HFF-Myc (cell line): ENCODE measurements at places on chromosomes 2 and 18.

DNA sequence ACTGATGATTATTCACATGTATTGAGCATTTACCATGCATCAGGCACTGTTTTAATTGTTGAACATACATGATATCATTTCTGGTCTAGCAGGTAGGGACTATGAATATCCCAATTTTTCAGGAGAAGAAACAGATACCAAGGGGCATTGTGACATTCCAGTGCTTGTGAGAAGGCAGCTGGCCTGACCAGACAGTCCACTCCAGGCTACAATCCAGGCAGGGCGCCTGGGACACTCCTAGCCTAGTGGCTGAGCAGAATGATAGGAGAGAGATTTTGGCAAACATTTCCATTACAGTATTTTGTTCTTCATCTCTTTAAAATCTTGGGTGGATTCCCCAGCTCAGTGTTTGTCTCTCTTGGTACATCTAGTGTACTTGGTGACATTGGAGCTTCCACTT is 24.9 kb downstream of the ZNF892 start:
- no peak for DNase-seq

GRCh38 chr2:158130832-158131473 is 29.3 kb downstream of the UPP2 start:
- DNase-seq = no peak

GRCh38 chr2:234969306-234970098 is 17.7 kb downstream of the SH3BP4 start:
- no peak for DNase-seq

DNA sequence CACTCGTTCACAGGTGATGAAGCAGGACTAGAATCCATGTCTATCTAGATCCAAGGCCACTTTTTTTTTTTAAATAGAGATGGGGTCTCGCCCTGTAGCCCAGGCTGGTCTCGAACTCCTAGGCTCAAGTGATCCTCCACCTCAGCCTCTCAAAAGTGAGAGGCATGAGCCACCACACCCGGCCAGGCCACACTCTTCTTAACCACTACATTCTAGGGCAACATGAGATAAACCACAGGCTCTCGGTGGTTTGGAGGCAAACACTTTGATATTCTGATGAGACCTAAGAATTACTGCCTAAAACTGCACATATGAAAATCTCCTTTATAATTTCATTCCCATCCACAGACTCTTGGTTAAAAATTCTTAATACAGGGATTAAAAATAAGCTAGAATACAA is 51.8 kb downstream of the USP34 start:
- DNase-seq = no peak

- no peak for DNase-seq
Measured at GRCh38 chr2:178277741-178278197, 83.5 kb downstream of the OSBPL6 start.

DNA sequence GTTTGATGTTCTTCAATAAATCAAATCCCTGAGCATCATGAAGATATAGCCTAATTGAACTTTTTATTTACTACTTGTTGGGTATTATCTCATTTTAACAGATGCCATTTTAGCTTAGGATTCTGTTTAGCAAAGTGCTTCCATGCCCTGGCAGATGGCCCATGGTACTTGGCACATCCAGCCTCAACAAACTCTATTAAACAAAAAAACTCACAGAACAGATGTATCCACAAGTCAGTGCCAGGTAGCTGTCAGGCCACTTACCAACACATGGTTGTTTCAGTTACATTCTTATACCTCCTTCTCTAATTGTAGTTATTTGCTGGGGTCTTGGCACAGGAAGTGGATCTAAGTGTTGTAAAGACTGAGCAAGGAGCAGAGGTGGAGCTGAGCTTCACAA is 29.6 kb downstream of the GAD1 start:
- no peak for DNase-seq

DNA sequence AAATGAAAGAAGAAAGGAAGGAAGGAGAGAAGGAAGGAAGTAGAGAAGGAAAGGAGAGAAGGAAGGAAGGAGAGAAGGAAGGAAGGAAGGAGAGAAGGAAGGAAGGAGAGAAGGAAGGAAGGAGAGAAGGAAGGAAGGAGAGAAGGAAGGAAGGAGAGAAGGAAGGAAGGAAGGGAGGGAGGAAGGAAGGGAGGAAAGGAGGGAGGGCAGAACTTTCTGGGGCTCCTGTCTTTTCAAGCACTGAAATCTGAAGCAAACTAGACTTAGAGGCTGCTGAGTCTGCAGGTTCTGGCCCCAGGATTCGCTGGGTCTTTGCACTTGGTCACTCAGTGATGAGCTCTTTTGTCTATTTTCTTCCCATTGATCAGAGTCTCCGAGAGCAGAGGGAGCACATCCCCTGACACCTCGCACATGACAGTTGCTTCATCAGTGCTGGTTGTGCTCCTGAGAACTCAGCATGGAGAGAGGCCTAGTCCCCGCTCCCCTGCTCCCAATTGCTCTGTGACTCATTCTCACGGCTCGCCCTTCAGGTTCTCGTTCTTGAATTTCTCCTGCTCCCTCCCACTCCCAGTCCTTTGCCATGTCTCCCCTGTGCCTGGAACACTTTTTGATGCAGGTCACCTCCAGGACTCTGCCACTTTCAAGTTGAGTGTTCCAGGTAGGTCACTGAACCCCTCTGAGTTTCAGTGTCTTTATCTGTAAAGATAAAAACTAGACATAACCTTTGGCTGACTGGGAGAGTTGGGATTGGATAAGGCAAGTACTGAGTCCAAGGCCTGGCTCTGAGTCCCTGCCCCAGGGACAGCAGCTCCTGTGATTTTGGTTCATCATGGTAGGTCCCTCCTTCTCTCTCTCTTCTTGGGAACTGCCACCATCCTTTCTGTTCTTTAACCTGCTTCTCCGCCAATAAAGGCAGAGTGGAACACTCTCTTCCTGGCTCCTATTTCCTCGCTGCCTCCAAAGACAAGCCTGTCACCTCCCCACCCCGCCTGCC is 55.2 kb downstream of the TNP1 start:
- DNase-seq = no peak

DNA sequence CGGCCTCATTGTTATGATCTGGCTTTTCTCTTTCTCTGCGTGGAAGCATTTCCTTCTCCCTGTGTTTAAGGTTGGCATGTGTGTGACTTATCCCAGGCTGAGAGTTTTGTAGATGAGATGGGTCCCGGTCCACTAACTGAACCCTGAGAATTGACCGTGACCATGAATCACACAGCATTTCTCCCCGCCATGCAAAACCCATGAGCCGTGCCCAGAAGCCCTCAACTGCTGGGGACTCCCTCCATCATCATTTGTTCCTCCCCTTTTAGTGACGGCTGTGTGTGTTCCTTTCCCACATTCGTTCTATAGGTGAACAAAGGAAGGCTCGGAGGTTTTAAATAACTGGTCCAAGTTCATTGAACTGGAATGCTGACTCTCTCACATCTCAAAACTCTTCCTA is 30.1 kb upstream of the TXNDC2 start:
- DNase-seq = no peak

- no peak for DNase-seq
Measured at GRCh38 chr18:51610481-51610880, 413.0 kb upstream of the MEX3C start.

GRCh38 chr2:16303761-16304160 is 361.9 kb downstream of the CYRIA start:
- DNase-seq = no peak

DNA sequence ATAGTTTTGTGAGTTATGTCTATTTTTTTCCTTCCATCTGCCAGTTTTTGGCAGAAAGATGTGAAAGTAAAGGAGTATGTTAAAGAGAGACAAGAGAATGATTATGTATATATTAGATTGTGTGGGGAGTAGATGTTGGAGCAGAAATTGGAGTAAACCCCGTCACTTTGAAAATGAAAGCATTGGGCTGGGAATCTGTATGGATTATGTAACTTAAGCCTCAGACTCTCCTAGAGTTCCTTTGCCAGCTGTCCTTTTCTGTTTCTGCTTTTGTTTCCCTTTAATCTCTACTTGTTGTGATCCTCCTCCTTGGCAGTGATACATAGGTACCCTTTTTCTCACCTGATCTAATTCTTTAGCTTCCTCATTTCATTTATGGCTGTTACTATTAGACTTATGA is 19.2 kb downstream of the CCDC138 start:
- DNase-seq = no peak

GRCh38 chr2:206642075-206643025 is at the start of gene FAM237A:
FAM237A (plus strand) TSS chr2:206642487; CDS start chr2:206644237, 1,750 bp downstream.
- DNase-seq = peak; percentile 59

DNA sequence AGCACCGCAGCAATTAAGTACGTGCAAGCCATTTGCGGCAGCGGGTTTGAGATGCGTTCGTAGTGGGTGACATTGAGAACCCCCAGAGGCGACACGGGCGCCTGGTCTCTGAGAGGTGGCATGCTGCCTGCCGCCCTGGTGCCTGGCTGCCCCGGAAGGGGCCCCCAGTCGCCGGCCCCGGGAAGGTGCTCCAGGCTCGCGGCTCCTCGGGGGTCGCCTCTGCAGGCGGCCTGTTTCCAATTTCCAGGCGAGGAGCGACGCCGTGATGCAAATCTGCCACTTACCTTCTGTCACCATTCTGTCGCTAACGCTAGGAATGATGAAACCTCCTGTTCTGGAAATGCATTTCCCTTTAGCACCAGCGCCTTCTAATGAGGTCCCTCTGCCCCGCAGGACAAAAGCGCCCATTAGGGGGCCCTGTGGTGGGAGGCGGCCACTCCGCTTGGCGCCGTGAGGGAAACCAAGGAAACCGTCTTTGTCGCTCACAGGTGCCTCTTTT is 13.0 kb downstream of the KIF5C start:
- no peak for DNase-seq

DNA sequence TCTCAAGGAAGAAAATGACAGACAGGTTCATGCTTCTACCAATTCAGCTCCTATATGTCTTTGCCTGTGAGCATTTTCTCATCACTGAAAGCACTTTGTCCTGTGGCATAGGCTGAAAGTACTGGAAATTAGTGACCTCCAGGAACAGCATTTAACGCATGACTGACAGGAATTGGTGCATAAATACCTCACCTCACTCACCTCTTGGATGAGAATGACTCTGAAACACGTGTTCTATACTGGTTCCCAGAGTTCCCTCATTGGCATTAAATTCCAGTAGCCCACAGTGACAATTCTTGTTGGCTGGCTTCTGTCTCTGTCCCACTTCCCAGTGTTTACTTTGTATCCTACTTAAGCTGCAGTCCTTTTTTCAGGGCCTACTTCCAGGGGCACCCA is 83.4 kb upstream of the MAPRE2 start:
- no peak for DNase-seq

GRCh38 chr2:174223388-174223787 is 24.9 kb downstream of the OLA1 start:
- DNase-seq = no peak

- no peak for DNase-seq
Measured at GRCh38 chr2:206783718-206784117, 18.3 kb downstream of the FASTKD2 start.

DNA sequence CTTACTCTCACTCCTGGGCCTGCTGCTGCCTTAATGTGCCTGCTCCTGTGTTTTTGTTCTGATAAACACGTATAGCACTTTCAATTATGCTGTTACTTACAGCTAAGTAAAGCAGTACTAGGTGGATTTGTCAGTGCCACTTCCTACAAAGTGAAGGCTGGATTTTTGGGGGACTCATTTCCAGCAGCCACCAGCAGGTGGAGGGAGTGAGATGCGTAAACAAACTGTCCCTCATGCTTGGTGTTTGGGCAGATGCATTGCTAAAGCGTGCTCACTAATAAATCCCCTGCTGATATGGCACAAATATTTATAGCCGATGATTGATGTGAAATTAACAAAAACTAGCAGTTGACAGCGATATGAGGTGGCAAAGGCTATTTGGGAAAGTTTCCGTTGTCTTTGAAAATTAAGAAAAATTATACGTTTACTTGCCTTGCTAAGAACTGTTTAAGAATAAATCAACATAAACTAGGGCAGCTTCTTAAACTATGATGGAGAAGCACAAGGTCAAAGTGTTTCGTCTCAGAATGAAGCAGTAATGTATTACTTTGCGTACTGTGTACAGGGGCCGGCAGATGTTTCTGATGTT is 101.7 kb downstream of the AGAP1 start:
- peak; percentile 61 for DNase-seq

DNA sequence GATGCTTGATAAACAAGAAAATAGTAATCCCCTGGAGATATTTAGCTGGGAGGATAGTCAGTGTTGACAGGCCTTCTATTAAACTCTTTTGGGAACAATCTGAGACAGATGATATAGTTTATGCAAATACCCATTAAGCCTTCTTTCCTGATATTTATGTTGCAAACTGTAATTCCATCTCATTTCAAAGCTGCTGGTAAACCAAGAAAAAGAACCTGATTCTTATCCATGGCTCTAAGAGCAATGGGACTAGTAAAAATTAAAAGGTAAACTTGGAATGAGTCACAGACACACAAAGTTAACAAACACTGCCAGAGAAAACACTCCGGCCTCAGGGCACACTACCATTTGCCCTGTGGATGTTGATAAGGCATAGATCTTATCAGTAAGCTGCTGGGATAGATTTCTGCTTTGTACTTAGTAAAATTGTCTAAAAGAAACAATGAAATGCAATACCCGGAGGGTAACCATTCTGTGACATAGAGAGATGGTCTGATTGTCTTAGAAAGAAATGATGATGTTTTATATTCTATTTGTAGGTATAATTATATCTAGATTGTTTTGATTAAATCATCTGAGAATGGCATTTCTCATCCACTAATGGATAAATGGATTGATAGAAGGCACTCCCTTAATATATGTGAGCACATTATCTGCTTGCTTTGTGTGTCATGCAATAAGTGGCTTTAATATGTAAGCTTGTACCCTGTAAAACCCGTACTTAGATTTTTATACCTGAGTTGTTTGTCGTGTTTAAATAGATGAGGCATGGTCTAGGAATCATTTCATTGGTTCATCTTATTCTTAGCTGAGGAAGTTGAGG is 13.2 kb downstream of the GALR1 start:
- DNase-seq = no peak

DNA sequence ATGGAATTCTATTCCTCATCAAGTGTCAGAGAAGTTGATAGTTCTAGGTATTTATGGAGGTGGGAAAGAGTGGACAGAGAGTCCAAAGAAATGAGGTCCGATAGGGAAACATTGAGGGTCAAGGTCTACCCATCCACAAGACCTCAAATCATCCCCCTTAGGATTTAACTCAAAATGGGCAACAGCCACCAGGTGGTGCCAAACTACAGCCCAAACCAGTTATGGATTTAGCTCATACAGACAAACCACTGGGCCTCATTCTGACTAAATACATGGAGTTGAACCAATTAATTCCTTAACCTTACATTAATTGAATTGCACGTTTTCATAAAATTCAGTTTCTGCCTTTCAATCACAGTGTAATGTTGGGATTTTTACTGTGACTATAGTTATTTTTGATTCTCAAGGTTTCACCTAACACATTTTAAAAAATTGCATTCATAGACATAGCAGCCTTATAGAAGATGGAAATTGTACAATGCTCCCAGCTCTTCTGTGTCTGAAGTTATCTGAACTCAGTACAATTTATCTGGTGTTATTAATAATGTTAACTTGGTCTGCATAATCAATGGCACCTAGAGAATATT is 98.2 kb upstream of the HNMT start:
- peak; percentile 10 for DNase-seq

- no peak for DNase-seq
Measured at GRCh38 chr2:128628996-128629395, 310.3 kb upstream of the HS6ST1 start.

- no peak for DNase-seq
Measured at GRCh38 chr2:9641641-9642040, 10.8 kb upstream of the YWHAQ start.

- peak; percentile 7 for DNase-seq
Measured at GRCh38 chr2:133561045-133561852, 7.0 kb downstream of the NCKAP5 start.
